ENCODE measurements at places on chromosomes 6 and 20.

- DNase-seq, result no peak
Measured at GRCh38 chr20:24473435-24474223, 4.2 kb downstream of the SYNDIG1 start.

DNA sequence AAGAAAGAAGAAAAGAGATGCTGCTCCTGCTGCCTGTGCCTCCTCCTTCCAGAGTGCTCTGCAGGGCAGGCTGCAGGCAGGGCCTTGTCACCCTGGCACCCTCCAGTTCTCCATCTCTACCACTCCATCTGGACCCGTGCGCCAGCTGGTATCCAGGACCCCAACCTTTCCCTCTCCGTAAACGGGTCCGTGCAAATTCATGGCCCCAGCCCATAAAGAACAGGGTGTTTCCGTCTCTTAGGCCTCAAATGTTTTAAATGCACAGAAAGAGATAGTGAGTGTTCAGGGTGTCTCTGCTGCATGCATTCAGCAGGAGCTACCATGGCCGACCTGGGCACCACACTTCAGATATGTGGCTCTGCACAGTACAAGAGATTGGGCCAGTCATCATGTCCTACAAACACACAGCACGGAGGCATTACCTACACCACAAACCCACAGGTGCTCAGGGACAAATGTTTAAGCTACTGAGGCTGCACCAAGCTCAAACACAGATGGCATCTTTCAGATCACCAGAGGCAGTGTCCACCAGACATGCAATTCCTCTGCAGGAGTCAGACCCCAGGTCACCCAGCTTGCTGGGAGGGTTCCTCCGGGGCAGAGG lies 258.1 kb downstream of the DLL1 start:
- no peak for DNase-seq

DNA sequence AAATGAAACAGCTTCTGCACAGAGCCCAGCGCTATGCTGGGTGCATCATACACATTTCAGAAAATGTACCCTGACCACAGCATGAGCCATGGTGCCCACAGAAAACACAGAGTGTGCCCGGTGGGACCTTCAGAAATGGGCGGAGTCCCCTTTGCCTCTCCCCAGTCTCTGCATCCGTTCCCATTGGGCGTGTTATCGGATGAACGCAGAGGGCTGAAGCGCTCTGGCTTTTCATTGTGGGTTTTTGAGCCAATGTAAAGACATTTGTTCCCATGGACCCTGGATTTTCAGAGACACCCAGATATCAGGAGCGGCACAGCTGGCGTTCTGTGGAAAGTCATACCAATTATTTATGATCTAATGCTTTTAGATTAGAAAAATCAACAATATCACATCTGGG lies 99.8 kb downstream of the DACT2 start:
- DNase-seq, result peak; percentile 12

DNA sequence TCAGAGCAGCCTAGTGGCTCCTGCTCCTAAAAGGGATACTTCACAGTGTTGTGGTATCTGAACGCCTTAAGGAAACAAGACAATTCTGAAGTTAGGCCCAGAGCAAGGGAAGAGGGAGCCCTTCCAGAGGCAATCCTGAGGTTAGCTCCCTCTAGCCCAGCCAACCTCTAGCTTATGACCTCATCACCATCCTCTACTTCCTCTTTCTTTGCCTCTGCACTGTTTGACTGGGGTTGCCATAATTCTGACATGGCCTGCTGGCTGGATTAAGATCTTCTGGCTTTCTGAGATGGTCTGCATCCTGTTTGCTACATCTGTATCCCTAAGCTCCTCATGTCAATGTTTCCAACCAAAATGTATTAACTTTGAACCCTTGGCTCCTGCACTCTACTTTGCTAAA lies 23.3 kb upstream of the BMP2 start:
- no peak for DNase-seq

DNA sequence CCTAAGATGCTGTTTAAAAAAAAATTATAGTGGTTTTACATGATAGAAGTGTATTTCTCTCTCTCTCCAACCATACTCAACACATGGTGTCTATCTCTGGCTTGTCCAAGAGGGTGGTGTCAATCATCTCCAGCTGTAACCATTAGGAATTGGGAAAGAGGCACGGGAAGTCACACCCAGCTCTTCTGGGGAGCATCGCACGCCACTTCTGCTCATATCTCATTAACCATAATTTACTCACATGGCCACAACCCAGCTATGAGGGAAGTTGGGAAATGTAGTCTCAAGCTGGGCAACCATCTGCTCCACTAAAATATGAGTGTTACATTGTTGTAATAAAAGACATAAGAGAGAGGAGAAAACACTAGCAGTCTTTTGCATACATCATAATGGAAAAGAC lies 30.4 kb upstream of the TSHZ2 start:
- DNase-seq, result no peak

DNA sequence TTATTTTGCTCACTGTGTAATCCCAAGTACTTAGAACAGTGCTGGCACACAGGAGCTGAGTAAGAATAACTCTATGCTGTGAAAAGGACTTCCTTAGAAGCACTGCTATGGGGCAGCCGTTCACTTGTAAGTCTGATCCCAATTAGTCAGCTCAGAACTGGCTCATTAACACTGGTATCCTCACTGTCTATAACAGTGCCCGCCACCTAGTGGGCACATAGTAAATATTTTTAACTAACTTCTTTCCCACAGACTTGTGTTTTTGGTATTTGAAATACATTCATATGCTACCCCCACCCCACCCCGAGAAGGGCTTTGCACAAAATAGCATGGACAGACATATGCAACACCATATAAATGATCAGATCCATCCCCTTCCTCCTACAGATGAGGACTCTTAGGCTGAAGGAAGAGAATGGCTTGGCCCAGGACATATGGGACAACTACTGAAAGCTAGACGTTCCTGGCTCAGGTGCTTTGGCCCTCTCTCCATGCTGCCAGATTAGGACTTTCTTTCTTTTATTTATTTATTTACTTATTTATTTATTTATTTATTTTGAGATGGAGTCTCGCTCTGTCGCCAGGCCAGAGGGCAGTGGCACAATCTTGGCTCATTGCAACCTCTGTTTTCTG lies 47.1 kb downstream of the DST start:
- DNase-seq, result peak; percentile 56

Measured in fibroblast of the aortic adventitia (primary cell).